ENCODE measurements at places on chromosomes 2 and 18.
A peak's percentile ranks its signal among the peaks of the same experiment; 100 is the strongest.

DNA sequence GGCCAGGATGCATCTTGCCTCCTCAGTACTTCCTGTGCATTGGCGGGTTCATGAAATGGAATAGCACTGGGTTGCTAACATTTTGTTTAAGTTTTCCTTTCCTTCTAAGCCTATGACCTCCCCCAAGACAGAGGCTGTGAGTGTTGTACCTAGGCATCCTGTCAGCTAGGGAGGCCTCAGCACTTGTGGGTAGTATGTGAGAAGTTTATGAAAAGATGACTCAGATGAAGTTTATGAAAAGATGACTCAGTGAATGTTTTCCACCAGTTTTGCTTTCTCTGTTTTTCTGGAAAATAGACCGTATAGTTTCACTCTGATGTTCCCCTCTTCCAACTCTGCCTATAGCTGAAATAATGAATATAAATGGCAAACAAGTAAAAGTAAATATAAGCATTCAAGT is 412.9 kb downstream of the TMEM182 start:
- peaks cover 11% of the 10 kb centered on the region for H3K27me3 ChIP-seq
- H3K36me3 ChIP-seq = no peaks in the 10 kb centered on the region
- no peaks in the 10 kb centered on the region for H3K4me1 ChIP-seq
- DNase-seq = no peak

GRCh38 chr2:172672114-172672513 is 63.5 kb upstream of the RAPGEF4 start:
- H3K4me3 ChIP-seq = no peak overlapping the region
- H3K27me3 ChIP-seq = peaks cover 10% of the 10 kb centered on the region
- H3K27ac ChIP-seq = no peak overlapping the region
- H3K36me3 ChIP-seq = no peaks in the 10 kb centered on the region
- no peak for DNase-seq
- H3K4me1 ChIP-seq = peaks cover 6% of the 10 kb centered on the region

GRCh38 chr2:174585657-174586252 is 11.8 kb downstream of the WIPF1 start:
- no peak overlapping the region for H3K4me3 ChIP-seq
- H3K27me3 ChIP-seq = no peaks in the 10 kb centered on the region
- H3K27ac ChIP-seq = no peak overlapping the region
- peaks cover 14% of the 10 kb centered on the region for H3K4me1 ChIP-seq
- DNase-seq = no peak

DNA sequence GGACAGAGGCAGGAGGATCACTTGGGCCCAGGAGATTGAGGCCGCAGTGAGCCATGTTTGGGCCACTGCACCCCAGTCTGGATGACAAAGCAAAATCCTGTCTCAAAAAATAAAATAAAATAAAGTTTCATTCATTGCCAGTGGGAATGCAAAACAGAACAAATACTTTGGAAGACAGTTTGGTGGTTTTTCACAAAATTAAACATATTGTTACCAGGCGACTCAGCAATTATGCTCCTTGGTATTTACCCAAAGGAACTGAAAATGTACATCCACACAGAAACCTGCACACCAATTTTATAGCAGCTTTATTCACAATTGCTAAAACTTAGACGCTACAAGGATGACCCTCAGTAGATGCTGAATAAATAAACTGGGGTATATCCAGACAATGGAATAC is 35.8 kb downstream of the FOSL2 start:
- no peak for DNase-seq
- H3K4me3 ChIP-seq = no peak overlapping the region
- H3K27me3 ChIP-seq = peaks cover 9% of the 10 kb centered on the region
- H3K27ac ChIP-seq = no peak overlapping the region

- peaks cover 3% of the 10 kb centered on the region for H3K27me3 ChIP-seq
- no peaks in the 10 kb centered on the region for H3K4me1 ChIP-seq
- no peak overlapping the region for H3K4me3 ChIP-seq
- no peaks in the 10 kb centered on the region for H3K36me3 ChIP-seq
These were observed 10.5 kb upstream of the TMEM177 start for GRCh38 chr2:119668546-119668945.

DNA sequence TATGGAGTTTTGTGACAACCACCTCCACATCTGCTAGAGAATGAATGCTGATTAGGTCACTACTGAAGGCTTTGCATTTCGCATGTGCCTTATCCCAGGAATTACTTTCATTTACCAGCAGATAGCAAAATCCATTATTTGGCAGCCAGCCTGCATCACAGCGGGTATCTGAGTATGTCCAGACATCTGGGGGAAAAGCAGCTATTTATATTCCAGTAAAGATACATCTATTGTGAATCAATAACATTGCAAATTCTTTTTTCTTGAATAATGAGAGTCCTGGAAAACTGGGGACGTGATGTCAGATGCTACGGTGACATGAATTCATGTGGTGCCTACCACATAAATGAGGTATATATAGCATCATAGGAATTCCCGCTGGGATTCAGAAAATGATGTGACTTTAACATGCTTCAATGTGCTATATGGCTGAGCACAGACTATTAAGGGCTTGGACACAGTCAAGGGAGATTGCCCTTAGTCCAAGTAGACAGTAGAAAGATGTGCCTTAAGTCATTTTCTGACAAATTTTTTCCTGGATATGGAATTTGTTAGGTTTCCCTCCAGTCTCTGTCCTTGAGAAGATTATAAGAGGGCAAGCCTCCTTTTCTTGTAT is 84.2 kb upstream of the CD302 start:
- no peak for DNase-seq
- H3K4me3 ChIP-seq = no peak overlapping the region
- no peaks in the 10 kb centered on the region for H3K36me3 ChIP-seq
- no peak overlapping the region for H3K27ac ChIP-seq
- H3K4me1 ChIP-seq = no peaks in the 10 kb centered on the region
- H3K27me3 ChIP-seq = peaks cover 6% of the 10 kb centered on the region

- peaks cover 5% of the 10 kb centered on the region for H3K27me3 ChIP-seq
- no peak overlapping the region for H3K4me3 ChIP-seq
- H3K4me1 ChIP-seq = peaks cover 24% of the 10 kb centered on the region
- H3K36me3 ChIP-seq = no peaks in the 10 kb centered on the region
- H3K27ac ChIP-seq = no peak overlapping the region
These were observed 2.9 kb upstream of the LNPK start for GRCh38 chr2:176004934-176005333.

- no peak overlapping the region for H3K4me3 ChIP-seq
- H3K27me3 ChIP-seq = peaks cover 2% of the 10 kb centered on the region
- peaks cover 9% of the 10 kb centered on the region for H3K4me1 ChIP-seq
- no peak overlapping the region for H3K27ac ChIP-seq
These were observed 461.1 kb upstream of the UBE2E3 start for GRCh38 chr2:180519276-180519675.

- H3K4me1 ChIP-seq = peaks cover 7% of the 10 kb centered on the region
- no peak overlapping the region for H3K27ac ChIP-seq
- no peak overlapping the region for H3K4me3 ChIP-seq
- no peaks in the 10 kb centered on the region for H3K27me3 ChIP-seq
These were observed 95.3 kb downstream of the PIGN start for GRCh38 chr18:62091487-62092120.

DNA sequence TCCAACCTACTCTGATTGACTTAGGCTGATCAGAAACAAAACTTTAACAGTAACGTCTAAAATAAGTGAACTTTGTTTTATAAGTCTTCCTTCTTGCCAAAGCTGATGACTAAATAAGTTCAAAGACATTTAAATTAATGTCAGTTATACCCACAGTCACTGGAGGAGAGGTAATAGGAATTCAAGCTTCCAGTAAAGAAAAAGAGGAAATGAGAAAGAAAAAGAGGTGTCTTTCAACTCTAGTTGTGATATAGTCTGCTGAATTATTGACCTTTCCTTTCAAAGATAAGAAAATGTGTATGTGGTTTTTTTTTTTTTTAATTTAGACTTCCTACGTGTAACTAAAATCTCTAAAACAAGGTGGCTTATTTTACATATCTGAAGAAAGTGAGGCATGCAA is 191.5 kb downstream of the SLC8A1 start:
- H3K4me3 ChIP-seq = no peak overlapping the region
- H3K36me3 ChIP-seq = no peaks in the 10 kb centered on the region
- no peaks in the 10 kb centered on the region for H3K4me1 ChIP-seq
- no peak overlapping the region for H3K27ac ChIP-seq
- no peak for DNase-seq

DNA sequence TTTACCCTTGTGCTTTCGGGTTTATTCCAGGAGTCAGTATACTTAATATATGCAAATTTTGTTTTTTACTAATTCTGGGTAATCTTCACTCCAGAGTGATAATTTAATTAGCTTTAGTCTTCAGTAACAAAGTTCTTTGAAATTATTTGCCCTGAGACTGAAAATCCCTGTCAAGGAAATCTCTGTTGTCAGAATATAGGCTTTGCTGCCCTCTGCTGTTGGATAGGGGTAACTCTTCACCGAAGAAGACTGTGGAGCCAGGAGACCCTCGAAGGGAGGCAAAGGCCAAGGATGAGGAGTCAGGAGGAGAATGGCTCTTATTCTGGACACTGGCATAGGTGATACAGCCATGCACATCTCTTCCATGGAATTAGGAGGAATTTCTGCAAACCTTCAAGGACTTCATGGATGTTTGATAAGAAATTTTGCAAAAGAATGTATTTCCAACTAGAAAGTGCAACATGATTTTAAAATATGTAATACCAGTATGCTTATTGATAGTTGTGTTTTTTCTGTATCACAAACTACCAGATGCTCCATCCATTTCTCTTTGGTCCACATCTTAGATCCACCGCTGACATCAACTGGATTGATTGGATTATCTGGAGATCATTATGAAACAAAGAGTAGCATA is 182.3 kb downstream of the RDH14 start:
- no peak overlapping the region for H3K4me3 ChIP-seq
- DNase-seq = peak; percentile 15
- no peak overlapping the region for H3K27ac ChIP-seq

DNA sequence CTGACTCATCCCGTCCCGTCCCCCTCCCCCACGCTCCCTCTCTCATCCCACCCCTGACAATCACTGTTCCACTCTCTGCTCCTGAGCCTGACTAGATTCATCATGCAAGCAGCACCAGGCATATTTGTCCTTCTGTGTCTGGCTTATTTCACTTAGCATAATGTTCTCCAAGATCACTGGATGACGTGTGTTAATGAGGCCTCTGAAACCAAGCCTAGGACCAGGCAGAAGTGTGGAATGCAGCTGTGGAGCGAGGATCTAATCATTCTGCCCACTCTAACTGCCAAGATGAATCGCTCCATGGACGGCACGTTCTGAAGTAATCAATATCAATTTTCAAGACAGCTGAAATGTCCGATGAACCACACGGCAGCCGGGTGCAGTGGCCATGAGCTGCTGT is 122.4 kb upstream of the ZNF236 start:
- DNase-seq = no peak
- no peaks in the 10 kb centered on the region for H3K27me3 ChIP-seq
- no peak overlapping the region for H3K4me3 ChIP-seq
- peaks cover 6% of the 10 kb centered on the region for H3K4me1 ChIP-seq

- no peak overlapping the region for H3K27ac ChIP-seq
- DNase-seq = no peak
- H3K4me1 ChIP-seq = peaks cover 10% of the 10 kb centered on the region
- no peak overlapping the region for H3K4me3 ChIP-seq
These were observed 279.7 kb downstream of the MBD2 start for GRCh38 chr18:53944721-53945120.

- H3K27ac ChIP-seq = no peak overlapping the region
- DNase-seq = no peak
- H3K4me3 ChIP-seq = no peak overlapping the region
- no peaks in the 10 kb centered on the region for H3K27me3 ChIP-seq
- peaks cover 19% of the 10 kb centered on the region for H3K36me3 ChIP-seq
These were observed 14.0 kb upstream of the SCLY start for GRCh38 chr2:238046725-238047270.

Measured in progenitor cell of endocrine pancreas (in vitro differentiated cells).